ENCODE measurements at places on chromosomes 16 and 17.

DNA sequence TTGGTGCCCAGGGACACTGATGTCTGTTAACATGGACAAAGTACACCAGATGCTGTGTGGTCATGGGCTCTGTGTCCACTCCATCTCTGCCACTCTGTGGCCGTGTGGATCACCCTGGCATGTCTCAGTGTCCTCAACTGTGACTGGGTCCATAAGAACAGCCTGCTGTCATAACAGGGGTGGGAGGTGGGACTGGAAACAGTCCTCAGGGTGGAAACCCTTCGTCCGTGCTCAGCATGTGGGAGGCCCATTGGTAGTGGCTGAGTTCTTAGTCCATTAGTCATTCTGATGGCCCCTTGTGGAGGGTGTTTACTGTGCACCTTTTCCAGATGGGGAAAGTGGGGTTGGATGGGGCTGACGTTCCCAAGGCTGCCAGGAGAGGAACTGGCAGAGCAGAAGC, 12.8 kb downstream of the FLYWCH2 start:
- DNase-seq = peak; percentile 69

- DNase-seq = no peak
Measured at GRCh38 chr17:62690168-62690897, 62.9 kb downstream of the MRC2 start.

DNA sequence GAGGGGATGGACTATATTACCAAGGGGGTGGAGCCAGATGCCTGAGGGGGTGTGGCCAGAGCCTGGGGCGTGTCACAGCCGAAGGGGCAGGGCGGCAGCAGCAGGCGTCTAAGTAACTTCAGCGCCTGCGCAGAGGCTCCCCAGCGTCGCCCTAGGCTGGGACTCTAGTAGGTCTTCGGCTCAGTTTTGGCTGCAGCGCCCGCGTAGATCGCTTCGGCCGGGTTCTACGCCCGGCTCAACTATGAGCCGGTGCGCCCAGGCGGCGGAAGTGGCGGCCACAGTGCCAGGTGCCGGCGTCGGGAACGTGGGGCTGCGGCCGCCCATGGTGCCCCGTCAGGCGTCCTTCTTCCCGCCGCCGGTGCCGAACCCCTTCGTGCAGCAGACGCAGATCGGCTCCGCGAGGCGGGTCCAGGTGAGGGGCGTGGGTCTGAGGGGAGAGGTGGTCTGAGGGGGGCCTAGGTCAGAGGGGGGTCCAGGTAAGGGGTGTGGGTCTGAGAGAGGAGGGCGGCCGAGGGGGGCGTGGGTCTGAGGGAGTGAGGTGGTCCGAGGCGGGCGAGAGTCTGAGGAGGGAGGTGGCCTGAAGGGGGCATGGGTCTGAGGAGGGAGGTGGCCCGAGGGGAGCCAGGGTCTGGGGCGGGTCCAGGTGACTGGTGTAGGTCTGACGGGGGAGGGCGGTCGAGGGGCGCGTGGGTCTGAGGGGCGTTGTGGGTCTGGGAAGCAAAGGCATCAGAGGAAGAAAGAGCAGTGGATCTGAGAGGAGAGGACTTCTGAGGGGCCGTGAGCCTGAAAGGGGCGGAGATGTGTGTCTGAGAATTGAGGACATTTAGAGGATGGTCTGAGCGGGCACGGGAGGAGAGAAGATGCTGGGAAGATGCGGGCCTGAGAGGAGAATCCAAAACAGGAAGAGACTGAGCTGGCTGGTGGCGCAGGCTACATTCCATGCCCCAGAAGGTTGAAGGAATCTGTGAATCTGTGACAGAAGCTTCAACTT, at the start of gene LPCAT2:
LPCAT2 (plus strand) TSS at position 132 of the 991 bp plus-strand sequence; CDS start at position 242, 110 bp downstream.
- peak; percentile 87 for DNase-seq

DNA sequence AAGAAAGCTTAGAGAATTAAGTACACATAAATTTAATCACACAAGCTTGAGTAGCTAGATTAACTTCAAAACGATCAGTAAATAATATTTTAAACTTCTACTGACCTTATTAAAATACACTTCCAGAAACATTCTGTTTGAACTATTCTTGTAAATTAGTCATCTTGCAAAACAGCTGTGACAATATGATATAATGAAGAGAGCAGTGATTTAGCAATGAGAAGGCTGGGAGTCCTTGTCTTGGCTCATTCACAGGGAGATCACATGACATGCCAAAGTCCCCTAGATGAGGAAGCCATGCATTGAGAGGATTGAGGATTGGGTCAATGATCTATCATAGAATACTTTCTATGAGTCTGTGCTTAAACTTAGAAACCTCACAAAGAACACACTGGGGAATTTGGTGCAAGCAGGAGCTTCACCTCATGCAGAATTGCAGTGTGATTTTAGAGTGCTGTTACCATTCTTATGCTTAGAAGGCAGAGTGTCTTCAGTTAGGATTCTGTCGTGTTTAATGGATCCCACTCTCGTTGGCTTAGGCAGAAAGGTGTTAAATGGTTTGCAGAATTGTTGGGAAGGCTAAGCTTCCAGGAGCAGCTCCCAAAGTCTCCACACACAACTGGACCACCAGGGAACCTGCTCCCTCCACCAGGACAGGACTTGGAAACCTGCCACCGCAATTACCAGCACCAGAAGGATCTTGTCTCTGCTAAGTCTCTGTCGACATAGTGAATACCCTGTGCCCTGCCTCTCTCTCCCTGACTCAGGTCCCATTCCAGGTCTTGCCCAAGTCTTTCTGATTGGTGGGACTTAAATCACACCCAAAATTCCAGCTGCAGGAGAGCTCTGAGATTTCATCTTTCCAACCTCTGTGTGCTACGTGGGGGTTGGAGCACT, 87.1 kb downstream of the USP22 start:
- peak; percentile 19 for DNase-seq

DNA sequence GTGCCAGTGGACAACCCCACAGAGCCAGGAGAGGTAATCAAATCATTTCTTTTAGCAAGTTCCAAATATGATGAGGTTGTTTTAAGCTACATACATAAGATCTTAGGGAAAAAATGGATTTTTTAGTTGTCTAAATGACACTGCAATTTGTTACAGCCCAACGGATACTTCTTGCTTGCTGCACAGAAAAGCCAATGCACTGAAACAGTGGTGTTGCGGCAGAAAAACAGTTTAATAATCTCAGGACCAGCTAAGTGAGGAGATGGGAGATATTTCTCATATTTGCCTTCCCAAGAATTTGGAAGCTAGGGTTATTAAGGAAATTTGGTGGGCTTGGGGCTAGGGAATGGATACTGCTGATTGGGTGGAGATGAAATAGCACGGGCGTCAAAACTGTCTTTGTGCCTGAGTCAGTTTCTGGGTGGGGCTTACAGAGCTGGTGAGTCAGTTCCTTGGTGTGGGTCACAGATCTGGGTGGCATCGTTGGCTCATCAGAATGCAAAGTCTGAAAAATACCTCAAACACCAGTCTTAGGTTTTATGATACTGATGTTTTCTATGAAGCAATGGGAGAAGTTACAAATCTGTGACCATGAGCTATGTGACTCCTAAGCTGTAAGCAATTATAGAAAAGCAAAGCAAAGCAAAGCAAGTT, 255.4 kb downstream of the IRX3 start:
- peak; percentile 47 for DNase-seq

- DNase-seq = no peak
Measured at GRCh38 chr17:82278308-82278707, 4.8 kb upstream of the CSNK1D start.

GRCh38 chr17:9646546-9646885, 1.2 kb downstream of the USP43 start:
- peak; percentile 4 for DNase-seq

GRCh38 chr16:66845791-66846221, 1.6 kb downstream of the CA7 start:
- DNase-seq = no peak

GRCh38 chr16:68356919-68357286, 46.1 kb downstream of the PRMT7 start:
- peak; percentile 35 for DNase-seq

DNA sequence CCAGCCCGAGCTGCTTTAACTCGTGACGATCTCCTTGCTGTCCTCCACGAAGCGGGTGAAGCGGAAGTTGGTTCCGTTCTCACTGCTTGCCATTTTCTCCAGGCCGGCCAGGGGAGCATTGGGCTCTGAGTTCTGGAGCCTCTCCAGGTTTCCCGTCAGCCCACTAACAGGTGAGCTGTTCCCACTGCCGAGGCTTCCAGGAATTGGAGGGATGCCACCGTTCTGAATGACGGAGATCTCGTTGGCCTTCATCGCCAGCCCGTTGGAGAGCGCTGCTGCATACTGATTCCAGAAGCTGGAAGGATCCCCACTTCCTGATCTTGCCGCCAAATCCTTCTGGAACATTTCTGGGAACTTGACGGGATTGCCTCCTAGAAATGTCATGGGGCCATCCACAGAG, 14.0 kb downstream of the SALL1 start:
- no peak for DNase-seq

All from EL (cell line).